ENCODE measurements at places on chromosomes 1 and 21.

GRCh38 chr1:46477153-46477929, 12.3 kb upstream of the DMBX1 start:
- peak; percentile 44 for DNase-seq

GRCh38 chr1:46725736-46726108, 6.8 kb upstream of the EFCAB14 start:
- no peak for DNase-seq

- no peak for DNase-seq
Measured at GRCh38 chr1:27576806-27577227, 27.1 kb downstream of the AHDC1 start.

- no peak for DNase-seq
Measured at GRCh38 chr1:198550941-198551524, 10.6 kb upstream of the ATP6V1G3 start.

- peak; percentile 34 for DNase-seq
Measured at GRCh38 chr1:236759252-236759859, 35.7 kb upstream of the MTR start.

- DNase-seq, result no peak
Measured at GRCh38 chr1:30012455-30013440, 710.6 kb downstream of the MATN1 start.

GRCh38 chr1:8055973-8056372, 29.9 kb upstream of the ERRFI1 start:
- no peak for DNase-seq

- DNase-seq, result no peak
Measured at GRCh38 chr1:118206966-118207365, 21.9 kb upstream of the SPAG17 start.

DNA sequence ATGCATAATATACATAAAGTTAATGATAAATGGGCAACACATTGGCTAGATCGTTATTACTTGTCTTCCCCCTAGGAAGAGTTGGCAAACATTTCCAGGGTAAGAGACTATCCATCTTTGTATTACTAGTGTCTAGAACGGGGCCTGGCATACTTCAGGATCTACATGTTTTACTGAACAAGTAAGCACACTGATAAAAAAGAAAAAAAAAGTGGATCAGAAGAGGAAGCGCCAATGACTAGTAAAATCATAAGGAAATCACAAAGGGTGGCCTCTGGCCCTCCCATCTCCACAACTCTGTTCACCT, 482 bp downstream of the TM2D1 start:
- peak; percentile 42 for DNase-seq

- no peak for DNase-seq
Measured at GRCh38 chr1:245091171-245091621, 63.6 kb upstream of the KIF26B start.

DNA sequence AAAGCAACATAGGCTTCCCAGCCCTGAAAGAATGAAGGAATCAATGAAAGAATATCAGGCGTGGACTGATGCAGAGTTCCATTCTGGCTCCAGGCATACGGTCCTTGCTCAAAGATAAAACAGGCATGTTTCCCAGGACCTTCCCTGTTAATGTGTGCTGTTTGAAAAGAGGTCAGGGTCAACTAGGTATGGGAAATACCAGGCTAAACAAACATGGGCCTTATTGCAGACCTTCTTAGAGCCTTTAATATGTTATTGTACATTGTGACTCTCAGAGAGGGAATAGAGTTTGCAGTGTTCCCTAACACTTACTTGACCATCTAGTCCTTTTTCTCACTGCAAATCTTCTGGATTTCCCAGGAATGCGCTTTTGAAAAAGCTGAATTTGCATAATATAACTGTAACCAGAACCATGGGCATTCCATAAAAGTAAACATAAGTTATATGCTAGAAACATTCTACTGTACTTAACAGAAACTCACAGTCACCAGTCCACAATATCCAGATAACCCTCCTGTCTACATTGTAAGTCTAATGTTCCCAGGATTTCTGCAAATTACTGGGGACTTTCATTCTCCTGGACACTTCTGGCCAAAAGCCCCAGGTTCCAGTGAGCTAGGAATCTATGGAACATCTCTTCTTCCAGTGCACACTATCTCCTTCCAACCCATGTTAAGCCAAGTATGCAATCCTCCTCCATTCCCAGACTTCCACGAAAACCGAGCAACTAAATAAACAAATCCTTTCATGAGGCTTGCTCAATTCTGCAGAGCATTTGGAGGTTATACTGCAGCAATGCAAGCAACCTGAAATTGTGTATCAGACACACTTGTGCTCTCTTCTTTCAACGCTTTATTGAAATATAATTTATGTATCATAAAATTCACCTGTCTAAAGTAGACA, 486.6 kb downstream of the SETD4 start:
- no peak for DNase-seq

DNA sequence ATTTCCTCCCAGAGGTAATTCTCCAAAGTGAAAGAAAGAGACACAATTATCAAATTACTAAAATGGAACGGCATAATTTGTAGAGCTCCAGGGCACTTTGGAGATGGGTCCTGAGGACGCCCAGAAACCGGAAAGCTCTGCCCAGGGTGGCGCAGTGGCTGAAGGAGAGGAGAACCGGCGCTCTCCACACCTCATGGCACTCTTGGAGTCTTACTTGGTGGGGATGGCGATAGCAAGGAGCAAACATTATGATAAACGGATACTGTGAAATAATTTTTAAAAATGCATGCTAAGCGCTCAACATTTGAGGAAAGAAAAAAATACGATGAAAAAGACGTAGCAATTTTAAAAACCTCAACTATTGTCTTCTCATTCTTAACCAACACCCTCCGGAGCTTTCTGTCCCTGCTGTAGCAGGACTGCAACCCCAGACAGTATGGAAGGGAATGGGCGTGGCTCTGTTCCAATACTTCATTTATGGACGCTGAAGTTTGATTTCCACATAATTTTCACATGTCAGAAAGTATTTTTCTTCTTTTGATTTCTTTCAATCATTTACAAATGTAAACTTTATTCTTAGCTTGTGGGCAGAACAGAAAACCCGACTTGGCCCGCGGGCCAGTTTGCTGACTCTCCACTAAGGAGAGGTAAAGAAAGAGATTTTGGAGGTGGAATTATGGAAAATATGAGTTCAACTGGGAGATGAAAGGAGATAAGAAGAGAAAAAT, 1.1 kb downstream of the S100A11 start:
- peak; percentile 22 for DNase-seq

DNA sequence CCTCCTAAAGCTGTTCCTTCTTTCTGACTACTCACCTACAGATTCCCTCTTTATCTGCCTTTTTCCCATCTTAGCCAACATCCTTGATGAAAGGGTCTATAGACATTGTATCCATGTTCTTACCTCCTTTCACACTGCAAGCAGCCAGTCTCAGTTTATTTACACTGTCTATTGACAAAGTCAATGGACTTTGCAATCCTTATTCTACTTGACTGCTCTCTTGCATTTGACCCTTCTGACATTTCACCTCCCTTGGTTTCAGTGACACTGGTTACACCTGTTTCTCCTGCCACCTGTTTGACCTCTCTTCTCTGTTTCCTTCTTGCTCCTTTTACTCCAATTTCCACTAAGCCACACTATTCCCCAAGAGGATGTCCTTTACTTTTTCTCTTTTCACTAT, 224.0 kb upstream of the SNX7 start:
- no peak for DNase-seq
